ENCODE measurements at places on chromosomes 11 and 22.

GRCh38 chr11:94802501-94802900, 34.3 kb downstream of the AMOTL1 start:
- DNase-seq, result no peak

DNA sequence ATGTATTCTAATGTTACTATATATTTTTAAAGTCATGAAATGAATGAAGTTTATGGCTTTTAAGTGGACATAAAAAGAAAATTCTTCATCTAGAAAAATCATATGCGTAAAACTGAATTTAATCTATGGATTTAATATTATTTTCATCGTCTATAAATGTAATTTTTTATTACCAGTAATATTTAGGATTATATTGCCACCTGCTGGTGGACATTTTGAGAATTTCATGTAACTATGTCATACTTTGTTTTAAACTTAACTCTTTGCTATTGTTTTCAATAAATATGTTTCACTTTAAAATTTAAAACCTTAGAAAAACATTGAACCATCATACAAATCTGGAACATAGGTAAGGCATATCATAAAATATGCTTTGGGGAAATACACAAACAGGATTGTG, 66.5 kb upstream of the CEP126 start:
- DNase-seq, result no peak

GRCh38 chr11:114273890-114274635, 22.1 kb upstream of the NNMT start:
- DNase-seq, result no peak

DNA sequence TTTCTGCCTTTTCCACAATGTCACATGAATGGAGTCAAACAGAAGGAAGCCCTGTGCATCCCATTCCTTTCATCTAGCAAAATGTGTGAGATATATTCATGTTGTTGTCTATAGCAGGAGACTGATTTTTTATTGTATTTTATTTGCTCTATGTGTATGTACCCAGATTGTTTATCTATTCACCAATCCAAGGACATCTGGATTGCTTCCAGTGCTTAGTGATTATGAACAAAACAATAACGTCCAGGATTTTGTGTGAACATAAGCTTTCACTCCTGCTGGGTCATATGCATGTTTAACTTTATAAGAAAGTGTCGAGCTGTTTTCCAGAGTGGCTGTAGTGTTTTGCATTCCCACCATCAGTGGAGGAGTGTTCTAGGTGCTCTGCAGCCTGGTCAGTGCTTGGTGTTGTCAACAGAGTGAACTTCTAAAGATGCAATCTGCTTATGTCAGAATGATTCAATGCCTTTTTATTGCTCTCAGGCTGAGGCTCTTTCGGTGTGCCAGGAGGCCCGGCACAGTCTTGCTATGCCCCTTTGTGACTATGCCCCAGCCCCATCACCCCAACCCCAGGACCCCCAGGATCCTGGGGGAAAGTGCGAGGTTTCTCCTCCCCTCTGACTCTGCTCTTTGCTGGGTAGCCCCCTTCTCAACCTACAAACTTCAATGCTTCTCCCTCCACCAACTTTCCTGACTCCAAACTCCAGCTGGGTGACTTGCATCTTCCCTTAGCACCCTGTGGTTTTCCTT, 19.9 kb upstream of the SYT13 start:
- DNase-seq, result no peak

DNA sequence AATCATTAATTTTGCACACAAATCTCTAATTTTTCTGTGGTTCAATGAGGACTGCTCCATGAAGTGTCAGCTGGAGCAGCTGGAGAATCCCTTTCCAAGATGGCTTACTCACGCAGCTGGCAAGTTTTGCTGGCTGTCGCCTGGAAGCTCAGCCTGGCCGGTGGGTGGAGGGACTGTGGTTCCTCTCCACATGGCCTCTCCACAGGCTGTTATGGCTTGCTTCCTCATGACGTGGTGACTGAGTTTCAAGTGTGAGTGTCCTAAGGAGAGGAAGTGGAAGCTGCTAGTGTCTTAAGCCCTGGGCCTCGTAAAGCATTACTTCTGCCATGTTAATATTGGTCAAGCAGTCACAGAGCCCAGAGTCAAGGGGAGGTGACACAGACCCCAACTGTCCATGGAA, 14.0 kb upstream of the NRIP3 start:
- no peak for DNase-seq

- no peak for DNase-seq
Observed at GRCh38 chr11:127616158-127616557, 615.6 kb upstream of the KIRREL3 start.

- peak; percentile 12 for DNase-seq
Observed at GRCh38 chr11:107457205-107457557, 444 bp downstream of the CWF19L2 start.

GRCh38 chr11:130156108-130157022, 3.2 kb upstream of the ST14 start:
- DNase-seq, result no peak

GRCh38 chr22:31248138-31248745, 36.1 kb downstream of the LIMK2 start:
- DNase-seq, result no peak

DNA sequence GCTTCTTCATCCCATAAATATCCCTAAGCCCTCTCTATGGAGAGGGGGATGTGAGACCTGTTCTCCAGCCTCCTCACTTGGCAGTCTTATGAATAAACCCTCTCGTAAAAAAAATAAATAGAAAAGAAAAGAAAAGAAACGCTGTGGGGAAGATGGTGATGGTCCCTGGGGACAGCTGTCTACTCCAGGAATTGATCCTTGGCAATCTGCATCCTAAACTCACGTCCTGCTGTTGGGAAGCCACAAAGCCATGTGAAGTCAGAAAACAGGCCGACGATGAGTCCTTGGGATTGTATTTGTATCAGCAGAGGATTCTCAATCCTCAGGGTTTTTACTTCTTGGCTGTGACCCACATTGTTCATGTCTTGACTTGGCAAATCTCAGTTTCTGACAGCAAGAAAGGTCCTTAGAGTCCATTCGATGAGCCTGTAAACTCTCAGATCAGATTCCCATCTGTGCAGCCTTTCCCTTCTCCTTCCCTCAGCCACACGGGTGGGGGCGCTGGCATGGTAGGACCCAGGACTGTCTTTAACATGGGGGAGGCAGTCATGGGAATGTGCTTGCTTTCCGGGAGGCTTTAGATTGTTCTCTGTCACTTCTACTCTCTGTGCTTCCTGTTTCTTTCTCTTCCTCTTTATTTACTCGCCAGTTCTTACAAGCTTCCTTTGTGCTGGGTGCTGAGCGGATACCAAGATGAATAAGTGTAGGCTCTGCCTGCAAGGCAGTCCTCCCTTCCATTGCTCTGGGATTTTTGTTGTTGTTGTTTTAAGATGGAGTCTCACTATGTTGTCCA, 24.9 kb downstream of the TCP11L1 start:
- DNase-seq, result no peak

DNA sequence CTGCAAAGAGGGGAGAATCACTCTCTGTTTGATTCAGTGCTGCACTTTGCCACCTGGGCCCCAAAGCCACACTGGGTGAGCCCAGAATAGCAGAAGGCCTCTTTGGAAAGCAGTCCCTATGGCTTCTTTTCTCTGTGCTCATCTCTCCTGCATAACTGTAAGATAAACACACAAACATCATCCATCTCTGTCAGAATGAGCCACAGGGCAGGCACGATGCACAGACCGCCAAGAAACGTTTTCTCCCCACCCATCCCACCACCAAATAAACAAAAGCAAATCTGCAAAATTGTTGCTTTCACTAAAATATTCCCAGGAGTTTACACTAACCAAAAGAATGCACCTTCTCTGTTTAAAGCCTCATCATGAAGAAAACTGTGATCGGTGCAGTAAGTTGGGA, 196.4 kb upstream of the POU2AF2 start:
- no peak for DNase-seq

- DNase-seq, result no peak
Observed at GRCh38 chr11:859394-860131, 16.9 kb downstream of the TSPAN4 start.

DNA sequence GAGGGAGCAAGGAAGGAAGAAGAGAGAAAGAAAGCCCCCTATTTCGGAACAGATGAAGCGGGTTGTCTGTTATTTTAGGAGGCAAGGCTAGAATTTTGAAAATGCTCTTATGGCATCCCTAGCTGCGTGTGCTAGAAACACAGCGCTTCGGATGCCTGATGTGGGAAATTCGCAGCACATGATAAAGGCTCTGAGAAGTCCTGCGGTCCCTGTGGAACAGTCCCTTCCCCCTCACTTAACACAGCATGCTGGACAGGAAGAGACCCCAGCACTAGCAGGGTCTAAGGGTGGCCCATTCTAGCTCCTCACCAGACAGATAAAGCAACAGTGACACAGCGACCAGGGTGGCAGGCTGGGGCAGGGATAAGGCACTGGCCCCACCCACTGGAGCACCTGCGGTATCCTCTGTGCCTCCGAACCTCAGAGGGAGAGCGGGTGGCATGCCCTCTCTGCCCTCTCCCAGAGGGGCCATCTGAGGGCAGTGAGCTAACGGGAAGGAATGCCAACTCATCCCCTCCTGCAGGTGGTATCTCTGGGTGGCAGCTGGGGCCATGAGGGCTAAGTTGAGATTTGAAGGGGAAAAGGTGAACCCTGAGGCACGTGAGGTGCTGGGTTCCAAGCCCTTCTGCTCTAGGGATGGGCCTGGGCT, 75.7 kb downstream of the SCUBE1 start:
- DNase-seq, result no peak

GRCh38 chr11:63017306-63017974, 1.8 kb upstream of the SLC22A8 start:
- DNase-seq, result no peak

Measured in Panc1 (cell line).